GM19239 (cell line): ENCODE measurements at places on chromosomes 7 and 10.

- no peak for DNase-seq
Observed at GRCh38 chr7:121803039-121803438, 69.9 kb upstream of the PTPRZ1 start.

- DNase-seq: no peak
Observed at GRCh38 chr7:101677391-101677790, 48.3 kb upstream of the MYL10 start.

DNA sequence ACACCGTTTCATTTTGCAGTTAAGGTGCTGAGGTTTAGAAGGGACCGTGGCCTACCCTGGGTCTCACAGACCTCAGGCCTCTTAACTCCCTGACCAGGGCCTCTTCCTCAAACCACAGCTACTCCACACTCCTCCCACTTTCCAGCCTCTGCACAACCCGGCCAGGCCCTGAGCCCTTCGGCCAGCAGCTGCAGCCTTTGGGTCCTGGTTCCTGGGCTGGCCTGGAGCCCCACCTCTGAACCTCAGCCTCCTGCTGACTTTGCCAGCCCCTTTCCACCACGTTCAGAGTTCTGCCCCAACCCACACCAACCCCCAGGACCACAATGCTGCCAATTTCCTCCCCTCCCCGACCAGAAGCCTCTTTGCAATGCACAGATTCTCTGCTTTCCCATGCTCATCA is 84.1 kb downstream of the VOPP1 start:
- DNase-seq: no peak

- DNase-seq: peak; percentile 94
Observed at GRCh38 chr7:128409596-128410450, at the start of gene IMPDH1. Gene IMPDH1, minus strand, starts transcription at chr7:128409982. Its CDS starts 81 bp downstream, at chr7:128409901.

DNA sequence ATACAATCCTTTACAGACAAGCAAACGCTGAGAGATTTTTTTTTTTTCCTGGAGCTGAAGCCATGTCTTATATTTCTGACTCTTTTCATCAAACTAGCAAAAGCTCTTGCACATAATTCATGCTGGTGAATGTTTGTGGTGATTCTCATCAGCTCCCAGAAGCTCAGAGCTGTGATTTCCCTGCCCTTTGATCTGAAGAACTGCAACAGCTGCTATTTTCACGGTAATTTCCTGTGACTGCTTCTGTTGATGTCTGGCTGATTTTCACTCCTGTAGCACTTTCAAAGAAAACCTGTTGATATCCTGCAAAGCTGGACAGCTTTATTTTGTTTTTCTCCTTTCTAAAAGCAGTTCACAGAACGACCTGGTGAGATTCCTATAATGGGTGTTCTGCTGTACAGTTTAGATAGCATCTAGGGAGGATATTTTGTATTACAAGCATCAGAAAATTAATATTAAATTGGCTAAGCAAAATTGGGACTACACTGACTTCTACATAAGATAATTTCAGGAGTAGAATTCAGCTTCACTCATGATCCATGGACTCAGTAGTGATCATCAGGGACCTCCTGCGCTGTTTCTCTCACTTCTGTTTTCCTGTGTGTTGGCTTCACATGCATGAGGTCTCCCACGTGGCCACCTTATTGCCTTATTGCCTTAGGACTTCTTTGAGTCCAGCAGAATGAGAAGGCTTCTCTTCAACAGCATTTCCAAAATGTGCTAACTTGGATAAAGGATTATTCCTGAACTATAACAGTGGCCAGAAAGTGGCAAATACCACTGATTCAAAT is 1111.6 kb upstream of the SORCS1 start:
- no peak for DNase-seq

GRCh38 chr7:100946766-100947365 is 2.5 kb upstream of the MUC3A start:
- no peak for DNase-seq

- no peak for DNase-seq
Observed at GRCh38 chr7:92425311-92425947, 21.9 kb upstream of the GATAD1 start.

DNA sequence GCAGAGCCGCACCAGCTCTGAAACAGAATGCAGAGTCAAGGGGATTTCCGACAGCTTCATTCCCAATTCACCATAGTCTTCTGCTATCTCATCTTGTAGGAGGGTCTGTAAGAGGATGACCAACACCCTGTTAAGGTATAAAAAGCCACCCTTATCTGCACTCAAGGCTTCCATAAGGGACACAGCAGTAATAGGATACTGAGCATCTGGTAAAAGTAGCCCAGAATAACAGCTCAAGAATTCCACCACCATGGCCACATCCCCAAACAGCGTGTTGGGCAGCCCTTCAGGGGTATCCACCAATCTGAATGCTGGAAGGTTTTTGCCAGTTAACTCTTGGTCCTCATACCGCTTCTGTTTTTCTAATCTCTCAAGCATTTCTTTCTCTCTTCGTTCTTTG is 43.8 kb downstream of the FZD9 start:
- no peak for DNase-seq

GRCh38 chr7:128031901-128032604 is 816 bp upstream of the LRRC4 start:
- DNase-seq: peak; percentile 63

- DNase-seq: no peak
Observed at GRCh38 chr10:104317726-104318299, 20.5 kb downstream of the ITPRIP start.

- no peak for DNase-seq
Observed at GRCh38 chr7:80821771-80822319, 97.0 kb downstream of the SEMA3C start.

DNA sequence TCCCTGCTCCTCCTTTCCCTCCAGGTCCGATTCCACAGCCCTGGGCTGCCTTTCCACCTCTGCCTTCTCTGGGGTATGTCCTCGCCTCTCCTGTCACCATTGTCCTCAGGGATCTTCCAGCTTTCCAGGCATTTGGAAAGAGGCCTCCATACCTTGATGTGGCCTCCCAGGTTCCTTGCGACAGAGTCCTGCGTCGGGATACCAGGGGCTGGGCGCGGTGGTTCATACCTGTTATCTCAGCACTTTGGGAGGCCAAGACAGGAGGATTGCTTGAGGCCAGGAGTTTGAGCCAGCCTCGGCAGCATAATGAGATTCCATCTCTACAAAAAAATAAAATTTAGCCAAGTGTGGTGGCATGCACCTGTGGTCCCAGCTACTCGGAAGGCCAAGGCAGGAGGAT is 171.1 kb downstream of the CUX1 start:
- DNase-seq: no peak

- DNase-seq: no peak
Observed at GRCh38 chr7:99734987-99735386, at the start of gene CYP3A7. Gene CYP3A7, minus strand, starts transcription at chr7:99735196. Its CDS starts 103 bp downstream, at chr7:99735093.

DNA sequence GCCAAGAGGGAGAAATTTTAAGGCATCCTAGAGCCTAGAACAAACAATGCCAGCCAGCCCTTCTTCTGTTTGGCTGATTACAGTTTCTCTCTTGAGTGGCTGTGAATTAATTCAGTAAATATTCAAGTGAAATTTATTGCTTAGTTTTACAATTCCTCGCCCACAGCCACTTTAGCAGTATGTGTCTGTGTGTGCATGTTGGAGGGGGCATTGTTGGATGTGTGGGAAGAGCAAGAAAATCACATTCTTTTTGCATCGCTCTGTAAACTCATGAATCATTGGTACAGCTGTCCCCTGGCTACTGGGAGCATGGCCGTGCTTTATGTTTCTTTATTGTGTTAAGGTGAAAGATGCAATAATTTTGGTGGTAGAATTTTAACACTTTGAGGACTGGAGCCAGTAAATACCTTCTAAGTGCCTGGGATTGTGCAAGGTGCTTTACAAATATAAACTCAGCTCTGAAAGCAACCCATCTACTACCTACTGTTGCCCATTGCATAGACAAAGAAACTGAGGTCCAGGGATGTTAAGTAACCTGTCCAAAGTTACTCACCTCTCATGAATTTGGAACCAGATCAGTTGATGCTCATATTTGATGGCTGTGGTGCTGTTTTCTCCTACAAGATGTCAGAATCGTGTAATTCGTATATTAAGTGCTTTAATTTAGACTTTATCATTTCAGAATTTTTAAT is 89.9 kb upstream of the BTBD16 start:
- DNase-seq: no peak

GRCh38 chr7:93622036-93623033 is 47.8 kb upstream of the CALCR start:
- no peak for DNase-seq

GRCh38 chr7:132049462-132050304 is 493.3 kb upstream of the PODXL start:
- DNase-seq: no peak

DNA sequence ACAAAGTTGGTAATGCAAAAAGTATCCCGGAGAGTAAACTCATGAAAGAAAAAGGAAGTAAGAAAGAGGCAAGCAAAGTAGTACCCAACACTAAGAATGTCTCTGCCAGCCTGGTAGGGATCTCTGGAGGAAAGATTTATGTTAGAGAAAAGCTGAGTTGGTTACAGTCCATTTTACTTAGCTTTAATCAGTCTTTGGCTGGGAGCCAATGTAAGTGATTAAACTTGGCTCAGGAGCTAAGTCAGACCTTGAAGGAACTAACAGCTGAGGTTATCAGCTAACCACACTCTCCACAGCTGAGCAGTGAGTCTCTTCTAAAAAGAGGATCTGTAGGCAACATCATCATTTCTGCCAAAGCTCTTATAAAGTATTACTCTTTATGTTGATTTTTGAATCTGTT is 148.0 kb downstream of the ANKRD7 start:
- no peak for DNase-seq

DNA sequence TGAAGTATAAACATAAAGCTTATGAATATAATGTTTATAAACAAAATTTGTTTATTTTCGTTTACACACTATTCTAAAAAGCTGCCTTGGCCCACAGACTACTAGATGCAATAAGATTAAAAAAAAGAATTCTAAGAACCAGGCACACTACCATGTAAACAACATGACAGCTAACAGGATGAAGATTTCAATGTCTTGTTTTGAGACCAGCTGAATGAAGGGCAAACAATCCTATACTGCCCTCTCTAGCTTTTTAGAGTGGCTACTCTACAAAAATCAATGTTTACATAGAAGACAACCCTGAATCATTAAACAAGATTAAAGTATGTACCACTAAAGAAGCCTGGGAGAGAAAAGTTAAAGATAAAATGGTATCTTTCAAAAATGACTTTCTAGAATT is 38.6 kb downstream of the SLC25A40 start:
- no peak for DNase-seq

GRCh38 chr10:95253686-95254085 is 37.1 kb downstream of the PDLIM1 start:
- DNase-seq: no peak

GRCh38 chr7:70775570-70776156 is 356.3 kb upstream of the GALNT17 start:
- no peak for DNase-seq

DNA sequence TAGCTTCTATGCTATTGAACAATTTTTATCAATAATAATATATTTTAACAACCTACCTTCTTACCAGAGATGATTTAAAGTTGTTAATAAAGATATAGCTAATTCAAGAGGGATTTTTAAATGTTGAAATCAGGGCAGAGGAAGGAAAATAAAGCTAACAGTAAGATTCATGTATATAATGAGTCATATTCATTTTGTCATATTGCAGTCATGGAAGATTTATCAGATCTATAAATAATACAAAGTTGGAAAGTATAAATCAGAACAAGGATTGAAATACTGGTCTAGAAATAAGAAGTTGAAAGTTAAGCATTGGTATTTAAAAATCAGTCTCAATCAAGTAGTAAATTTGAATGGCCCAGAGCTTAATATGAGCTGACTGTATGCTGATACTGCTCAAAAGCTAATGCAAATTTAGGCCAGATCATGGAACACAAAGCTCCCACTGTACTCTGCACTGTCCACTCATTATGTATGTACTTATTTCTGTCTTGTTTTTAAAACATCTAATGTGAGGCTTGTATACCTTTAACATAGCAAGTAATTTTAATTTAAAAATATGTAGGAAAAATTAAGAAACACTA is 196.9 kb downstream of the ZEB1 start:
- DNase-seq: no peak

GRCh38 chr7:117132321-117133120 is 179.2 kb downstream of the ST7 start:
- no peak for DNase-seq

- DNase-seq: no peak
Observed at GRCh38 chr10:111128331-111129180, 51.7 kb downstream of the ADRA2A start.

- DNase-seq: no peak
Observed at GRCh38 chr7:128361411-128362379, at the start of gene PRRT4. Gene PRRT4, minus strand, starts transcription at chr7:128361690.

- no peak for DNase-seq
Observed at GRCh38 chr10:88222881-88223280, 359.5 kb downstream of the PTEN start.

GRCh38 chr7:73890555-73891147 is 29.7 kb downstream of the TMEM270 start:
- no peak for DNase-seq

DNA sequence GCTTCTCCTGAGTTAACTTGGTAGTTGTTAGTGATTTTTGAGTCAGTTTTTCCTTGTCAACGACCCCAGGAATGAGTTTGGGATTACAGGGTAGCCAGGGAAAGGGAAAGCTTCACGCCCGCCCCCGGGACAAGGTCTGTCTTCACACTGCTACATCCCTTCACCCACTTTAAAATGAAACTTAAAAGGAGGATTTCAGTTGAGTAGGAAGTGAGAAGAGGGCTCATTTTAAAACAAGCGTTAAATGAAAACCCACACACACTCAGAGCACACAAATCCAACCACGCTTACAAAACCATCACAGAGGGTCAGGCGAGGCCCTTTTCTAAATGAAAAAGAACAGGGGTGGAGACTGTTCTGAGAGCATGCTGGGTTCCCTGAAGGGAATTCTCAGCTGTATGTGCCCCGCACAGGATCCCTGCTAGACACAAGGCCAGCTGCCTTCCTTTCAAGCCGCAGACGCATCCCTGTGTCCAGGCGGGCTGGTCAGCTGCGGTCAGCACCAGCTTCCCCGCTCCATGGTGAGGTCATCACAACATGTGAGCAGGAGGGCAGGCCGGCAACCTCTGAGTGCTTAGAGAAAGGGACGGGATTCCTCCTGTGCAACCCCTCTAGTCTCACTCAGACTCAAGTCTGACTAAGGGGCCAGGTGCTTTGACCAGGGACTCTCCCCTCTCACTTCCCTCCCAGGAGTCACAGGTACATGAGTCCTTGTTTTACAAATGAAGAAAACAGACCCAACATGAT is 111.8 kb downstream of the EGFR start:
- DNase-seq: no peak

DNA sequence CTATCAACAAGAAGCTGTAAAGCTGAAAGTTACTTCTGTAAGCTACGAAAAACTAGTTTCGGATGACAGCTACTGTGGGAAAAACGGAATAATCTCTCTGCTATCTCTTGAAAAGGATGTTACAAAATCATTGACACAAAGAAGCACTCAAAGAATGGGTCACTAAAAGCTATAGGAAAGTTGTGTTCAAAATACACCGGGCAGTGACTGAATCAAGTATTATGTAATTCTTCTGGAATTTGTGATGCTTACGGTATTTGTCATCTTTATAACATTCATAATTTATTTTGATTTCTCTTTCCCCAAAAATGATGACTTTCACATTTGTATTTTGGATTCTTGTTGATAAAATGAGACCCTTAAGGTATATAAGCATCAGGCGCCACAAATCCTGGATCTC is 112.1 kb upstream of the KLF6 start:
- no peak for DNase-seq

GRCh38 chr10:74437822-74438221 is 286.8 kb downstream of the ADK start:
- no peak for DNase-seq
